ENCODE measurements at places on chromosomes 4 and X. TPM values are rescaled to one million over a fixed set of nuclear protein-coding genes. Genes with fewer than 3 reads are reported as not detected.
A peak's percentile ranks its signal among the peaks of the same experiment; 100 is the strongest.

DNA sequence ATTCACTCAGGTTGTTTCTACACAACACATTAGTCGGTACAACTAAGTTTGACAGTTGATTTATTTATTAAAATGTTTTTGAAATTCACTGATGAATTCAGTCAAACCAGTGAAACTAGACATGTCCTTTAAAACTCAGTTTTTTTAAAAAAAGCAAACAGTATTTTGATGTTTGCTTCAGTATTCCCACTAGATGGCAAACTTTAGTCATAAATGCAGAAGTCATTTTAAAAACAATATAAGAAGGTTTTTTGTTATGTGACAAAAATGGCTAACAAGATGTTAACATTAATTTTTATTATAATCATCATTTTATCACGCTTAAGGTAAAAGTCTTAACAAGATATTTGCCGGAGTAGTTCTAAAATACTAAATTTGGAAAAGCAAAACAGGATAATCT, 1337.8 kb upstream of the DIAPH2 start:
- no peaks in the 10 kb centered on the region for H3K36me3 ChIP-seq
- no peak for DNase-seq
- no peak overlapping the region for H3K4me3 ChIP-seq
- no peaks in the 10 kb centered on the region for H3K4me1 ChIP-seq

DNA sequence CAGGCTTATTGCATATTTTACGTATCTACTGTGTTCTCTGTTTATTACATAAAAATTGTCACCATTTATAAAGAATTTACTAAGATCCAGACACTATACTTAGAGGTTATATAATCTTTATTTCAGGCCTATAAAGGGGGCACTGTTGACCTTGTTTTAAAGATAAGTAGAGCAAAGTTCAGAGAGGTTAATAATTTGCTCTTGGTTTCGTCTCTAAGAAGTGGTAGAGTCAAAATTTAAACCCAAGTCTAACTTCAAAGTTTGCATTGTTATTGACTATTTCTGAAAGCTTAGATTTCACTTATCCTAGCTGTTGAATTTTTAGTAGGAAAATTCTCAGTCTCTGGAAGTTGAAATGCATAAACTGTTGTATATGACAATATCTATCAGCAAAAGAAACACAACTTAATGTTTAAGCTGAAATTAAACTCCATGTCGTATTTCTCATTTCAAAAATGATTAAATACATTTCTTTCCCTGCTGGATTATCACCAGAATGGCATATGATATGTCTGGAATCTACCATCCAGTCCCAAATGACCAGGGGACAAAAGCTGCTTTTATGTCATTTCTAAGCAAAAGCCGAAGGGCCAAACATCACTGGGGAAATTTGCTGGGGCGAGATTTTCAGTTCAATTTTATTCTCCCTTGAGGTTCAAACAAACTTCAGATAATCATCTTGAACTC, 138.4 kb downstream of the SLC7A11 start:
- no peaks in the 10 kb centered on the region for H3K36me3 ChIP-seq
- no peaks in the 10 kb centered on the region for H3K27me3 ChIP-seq
- H3K4me1 ChIP-seq: no peaks in the 10 kb centered on the region

- H3K4me1 ChIP-seq: no peaks in the 10 kb centered on the region
- no peak overlapping the region for H3K27ac ChIP-seq
- peaks cover 8% of the 10 kb centered on the region for H3K27me3 ChIP-seq
Observed at GRCh38 chrX:79573760-79574159, 206.6 kb upstream of the ITM2A start.

Gene NHS
- 2.6 TPM for total RNA-seq

DNA sequence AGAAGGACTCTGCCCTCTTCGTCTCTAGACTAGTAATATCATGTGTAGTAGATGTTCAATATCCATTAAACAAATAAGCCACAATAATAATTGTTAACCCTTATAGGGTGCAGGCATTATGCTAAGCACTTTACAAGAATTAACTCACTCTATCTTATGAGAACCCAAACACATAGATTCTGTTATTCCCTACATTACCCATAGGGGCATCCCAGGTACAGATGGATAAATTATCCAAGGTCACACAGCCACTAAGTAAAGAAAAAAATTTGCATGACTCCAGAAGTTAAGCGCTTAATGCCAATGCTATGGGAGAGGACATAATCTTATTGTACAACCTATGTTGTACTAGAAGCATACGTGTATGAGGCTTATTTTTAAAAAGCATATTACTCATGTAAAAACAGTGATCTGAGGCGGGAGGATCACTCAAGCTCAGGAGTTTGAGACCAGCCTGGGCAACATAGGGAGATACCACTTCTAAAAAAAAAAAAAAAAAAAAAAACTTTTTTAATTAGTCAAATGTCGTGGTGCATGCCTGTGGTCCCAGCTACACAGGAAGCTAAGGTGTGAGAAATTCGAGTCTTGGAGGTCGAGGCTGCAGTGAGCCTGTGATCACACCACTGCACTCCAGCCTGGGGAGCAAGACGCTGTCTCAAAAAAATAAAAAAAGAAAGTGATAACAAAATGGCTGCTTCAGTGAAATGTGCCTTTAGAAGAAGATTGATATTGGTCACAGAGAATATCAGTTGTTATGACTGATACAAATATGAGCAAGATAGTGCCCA, 13.6 kb downstream of the LDB2 start:
- no peak overlapping the region for H3K4me3 ChIP-seq
- DNase-seq: no peak
- no peaks in the 10 kb centered on the region for H3K4me1 ChIP-seq
- no peak overlapping the region for H3K27ac ChIP-seq
- no peaks in the 10 kb centered on the region for H3K36me3 ChIP-seq
- H3K27me3 ChIP-seq: no peaks in the 10 kb centered on the region

- no peaks in the 10 kb centered on the region for H3K36me3 ChIP-seq
- H3K27me3 ChIP-seq: no peaks in the 10 kb centered on the region
- no peak for DNase-seq
- H3K27ac ChIP-seq: peak overlapping the region; percentile 30
Observed at GRCh38 chr4:18319431-18319830, 297.9 kb upstream of the LCORL start.

Gene TMEM131L
- 73.5 TPM for total RNA-seq

Gene KIF4A
- 4.3 TPM for total RNA-seq

GRCh38 chr4:139768366-139768765, 102.7 kb downstream of the MGST2 start:
- no peak overlapping the region for H3K4me3 ChIP-seq
- H3K27me3 ChIP-seq: no peaks in the 10 kb centered on the region
- no peak for DNase-seq
- H3K27ac ChIP-seq: no peak overlapping the region
- H3K4me1 ChIP-seq: peaks cover 28% of the 10 kb centered on the region
- H3K36me3 ChIP-seq: no peaks in the 10 kb centered on the region

- no peaks in the 10 kb centered on the region for H3K4me1 ChIP-seq
- DNase-seq: no peak
- H3K27me3 ChIP-seq: no peaks in the 10 kb centered on the region
- no peaks in the 10 kb centered on the region for H3K36me3 ChIP-seq
- no peak overlapping the region for H3K27ac ChIP-seq
Observed at GRCh38 chr4:101441446-101441845, 94.1 kb upstream of the PPP3CA start.

GRCh38 chr4:22463179-22463578, 52.7 kb downstream of the ADGRA3 start:
- no peak overlapping the region for H3K27ac ChIP-seq
- H3K27me3 ChIP-seq: no peaks in the 10 kb centered on the region
- H3K4me1 ChIP-seq: no peaks in the 10 kb centered on the region
- DNase-seq: no peak
- H3K4me3 ChIP-seq: no peak overlapping the region

DNA sequence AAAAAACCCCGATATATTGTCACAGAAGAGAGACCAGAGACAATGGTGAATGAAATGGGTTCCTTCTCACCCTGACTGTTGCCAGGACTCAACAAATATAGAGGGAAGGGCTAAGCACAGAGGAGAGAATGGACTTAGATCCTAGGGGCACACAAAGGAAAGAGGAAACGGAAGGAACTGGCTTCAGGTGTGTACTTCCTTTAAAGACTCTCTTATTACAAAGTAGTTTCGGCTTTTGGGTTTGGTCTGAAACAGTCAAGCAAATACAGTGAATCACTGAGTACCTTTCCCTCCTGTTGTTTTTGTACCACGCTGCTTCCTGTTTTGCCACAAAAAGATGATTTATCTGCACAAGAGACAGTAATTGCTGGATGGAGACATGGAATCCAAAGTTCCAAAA, 46.1 kb upstream of the S100G start:
- H3K27ac ChIP-seq: no peak overlapping the region
- H3K27me3 ChIP-seq: no peaks in the 10 kb centered on the region
- no peak for DNase-seq
- H3K4me3 ChIP-seq: no peak overlapping the region

DNA sequence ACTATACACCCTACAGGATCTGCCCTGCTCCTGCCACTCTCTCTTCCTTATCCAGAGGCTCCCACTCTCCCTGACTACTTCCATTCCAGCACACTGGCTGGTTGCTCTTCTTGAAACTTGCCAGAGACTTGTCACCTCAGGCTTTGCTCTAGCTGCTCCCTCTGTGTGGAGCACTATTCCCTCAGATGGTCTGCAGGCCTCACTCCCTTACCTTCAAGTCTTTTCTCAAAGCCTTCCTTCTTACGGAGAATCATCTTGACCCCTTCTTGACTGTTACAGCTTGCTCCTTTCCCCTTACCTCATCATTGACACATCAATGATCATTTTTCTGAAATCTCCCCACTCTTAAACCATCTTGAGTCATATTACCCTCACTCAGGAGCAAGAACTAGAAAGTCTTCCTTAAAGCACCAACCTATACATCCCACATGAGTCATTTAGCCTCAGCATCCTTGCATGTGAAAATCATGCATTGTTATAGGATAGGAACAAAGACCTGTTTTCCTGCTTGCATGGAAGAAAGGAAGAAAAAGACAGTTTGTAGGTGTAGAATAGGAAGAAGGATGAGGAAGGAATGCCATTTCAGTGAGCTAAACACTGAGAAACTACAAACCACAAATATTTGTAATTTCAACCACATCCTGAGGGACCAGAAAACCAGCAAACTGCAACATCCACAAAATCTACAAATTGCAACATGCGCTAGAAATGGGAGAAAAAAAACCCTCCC, 55.7 kb downstream of the ANTXR2 start:
- H3K36me3 ChIP-seq: peaks cover 10% of the 10 kb centered on the region
- H3K4me3 ChIP-seq: no peak overlapping the region
- DNase-seq: no peak
- H3K27ac ChIP-seq: peak overlapping the region; percentile 10
- H3K27me3 ChIP-seq: no peaks in the 10 kb centered on the region

- DNase-seq: no peak
- H3K36me3 ChIP-seq: no peaks in the 10 kb centered on the region
- H3K4me1 ChIP-seq: peaks cover 10% of the 10 kb centered on the region
- no peak overlapping the region for H3K4me3 ChIP-seq
- H3K27ac ChIP-seq: no peak overlapping the region
- H3K27me3 ChIP-seq: no peaks in the 10 kb centered on the region
Observed at GRCh38 chr4:184263461-184263860, 45.8 kb upstream of the ENPP6 start.

GRCh38 chr4:11268149-11268548, 160.5 kb downstream of the HS3ST1 start:
- no peak overlapping the region for H3K27ac ChIP-seq
- H3K4me3 ChIP-seq: no peak overlapping the region
- DNase-seq: no peak
- H3K4me1 ChIP-seq: no peaks in the 10 kb centered on the region
- H3K36me3 ChIP-seq: no peaks in the 10 kb centered on the region

GRCh38 chr4:156805696-156806095, 165.9 kb downstream of the PDGFC start:
- no peak overlapping the region for H3K4me3 ChIP-seq
- H3K4me1 ChIP-seq: no peaks in the 10 kb centered on the region
- no peak overlapping the region for H3K27ac ChIP-seq

- no peaks in the 10 kb centered on the region for H3K4me1 ChIP-seq
- no peaks in the 10 kb centered on the region for H3K27me3 ChIP-seq
- no peak overlapping the region for H3K4me3 ChIP-seq
- H3K27ac ChIP-seq: no peak overlapping the region
Observed at GRCh38 chr4:88575186-88575585, 17.1 kb upstream of the HERC3 start.

All from spleen (tissue), 13 donors.